Activated T-helper 1 cell treated with anti-CD3 and anti-CD28 coated beads, Interleukin-2, amount 50 U/mL, for 16 hours (primary cell): ENCODE measurements at places on chromosomes 1 and 21.

GRCh38 chr1:202154766-202155477 is 5.5 kb downstream of the PTPN7 start:
- DNase-seq = no peak

DNA sequence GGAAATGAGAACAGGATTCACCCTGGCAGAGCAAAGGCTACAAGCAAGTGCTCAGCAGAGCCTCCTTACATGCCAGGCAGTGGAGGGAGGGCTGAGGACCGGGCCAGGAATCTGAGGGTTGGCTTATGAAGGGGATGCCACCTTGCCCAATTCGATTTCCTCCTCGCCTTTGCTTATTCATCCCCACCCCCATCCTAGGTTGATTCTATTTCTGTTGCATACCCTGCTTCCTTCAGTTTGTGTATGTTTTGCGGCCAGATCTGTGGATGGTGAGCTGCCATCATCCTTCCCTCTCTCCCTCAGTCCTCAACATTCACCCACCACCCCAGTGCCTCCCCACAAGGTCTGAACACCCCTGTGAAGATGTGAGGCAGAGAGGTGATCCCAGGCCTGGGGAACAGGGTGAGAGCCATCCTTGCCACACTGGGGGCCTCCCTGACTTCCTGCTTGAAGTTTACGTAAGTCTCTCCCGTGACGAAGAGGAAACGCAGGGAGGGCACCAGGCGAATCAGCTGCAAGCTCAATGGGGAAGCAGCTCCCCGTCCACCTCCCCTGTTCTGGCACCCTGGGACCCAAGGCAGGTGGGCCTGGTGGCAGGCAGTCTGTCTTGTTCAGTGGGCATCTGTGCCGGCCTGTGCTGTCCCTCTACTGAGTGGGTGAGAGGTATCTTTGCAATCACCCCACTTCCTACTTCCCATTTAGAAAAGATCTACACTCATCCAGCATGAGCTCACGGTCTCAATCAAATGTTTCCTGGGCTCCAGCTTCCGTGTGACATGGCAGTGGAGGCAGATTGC is 50.6 kb upstream of the CNTN2 start:
- no peak for DNase-seq

- no peak for DNase-seq
Observed at GRCh38 chr21:34956416-34957316, 92.4 kb downstream of the RUNX1 start.

DNA sequence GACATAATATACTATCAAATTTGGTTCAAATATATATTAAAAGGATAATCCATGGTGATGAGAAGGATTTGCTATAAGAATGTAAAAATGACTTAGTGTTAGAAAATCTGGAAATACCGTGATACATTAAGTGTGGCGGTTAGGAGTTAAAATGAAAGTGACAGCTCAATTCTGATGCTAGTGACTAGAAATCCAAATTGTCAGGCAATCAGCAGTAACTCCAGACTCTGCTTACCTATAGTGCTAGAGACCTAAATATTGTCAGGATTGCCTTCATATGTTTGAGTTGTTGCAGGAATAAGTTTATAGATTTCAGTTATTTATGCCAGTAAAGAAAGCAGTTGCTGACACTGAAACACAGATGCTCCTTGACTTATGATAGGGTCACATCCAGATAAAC is 737.4 kb downstream of the MRPL39 start:
- DNase-seq = no peak

DNA sequence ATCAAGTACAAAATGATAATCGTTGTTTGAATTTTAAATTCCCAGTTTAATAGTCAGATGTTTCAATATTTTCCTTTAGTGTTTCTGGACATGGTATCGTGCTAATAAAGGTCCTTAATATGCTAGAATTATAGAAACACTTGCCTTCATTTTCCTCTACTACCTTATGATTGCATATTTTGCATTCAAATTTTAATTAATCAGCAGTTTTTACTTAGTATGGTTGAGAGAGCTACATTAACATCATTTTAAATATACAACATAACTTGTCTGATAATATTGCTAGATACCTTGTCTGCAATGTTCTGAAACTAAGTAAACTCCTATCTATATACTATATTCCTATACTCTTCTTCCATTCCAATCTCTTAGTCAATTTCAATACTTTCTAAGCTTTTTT is 66.3 kb downstream of the USH2A start:
- no peak for DNase-seq

DNA sequence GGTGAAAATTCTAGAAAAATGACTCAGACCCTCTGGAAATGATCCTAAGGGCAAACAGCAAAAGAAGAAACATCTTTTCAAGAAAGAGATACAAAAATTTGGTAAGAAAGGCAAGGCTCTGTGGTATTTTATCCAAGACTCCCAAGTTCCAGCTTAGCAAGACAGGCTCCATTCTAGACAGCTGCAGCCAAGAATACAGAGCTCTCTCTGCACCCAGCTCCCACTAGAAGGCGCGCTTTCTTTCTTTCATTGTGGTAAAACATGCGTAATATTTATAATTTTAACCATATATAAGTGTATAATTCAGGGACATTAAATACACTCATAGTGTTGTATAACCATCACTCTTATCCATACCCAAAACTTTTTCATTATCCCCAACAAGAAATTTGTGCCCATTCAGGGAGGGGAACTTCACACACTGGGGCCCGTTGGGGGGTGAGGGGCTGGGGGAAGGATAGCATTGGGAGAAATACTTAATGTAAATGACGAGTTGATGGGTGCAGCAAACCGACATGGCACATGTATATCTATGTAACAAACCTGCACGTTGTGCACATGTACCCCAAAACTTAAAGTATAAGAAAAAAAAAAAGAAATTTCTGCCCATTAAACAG is 2.2 kb upstream of the HFM1 start:
- DNase-seq = no peak
